ENCODE measurements at places on chromosomes 16 and 17.

DNA sequence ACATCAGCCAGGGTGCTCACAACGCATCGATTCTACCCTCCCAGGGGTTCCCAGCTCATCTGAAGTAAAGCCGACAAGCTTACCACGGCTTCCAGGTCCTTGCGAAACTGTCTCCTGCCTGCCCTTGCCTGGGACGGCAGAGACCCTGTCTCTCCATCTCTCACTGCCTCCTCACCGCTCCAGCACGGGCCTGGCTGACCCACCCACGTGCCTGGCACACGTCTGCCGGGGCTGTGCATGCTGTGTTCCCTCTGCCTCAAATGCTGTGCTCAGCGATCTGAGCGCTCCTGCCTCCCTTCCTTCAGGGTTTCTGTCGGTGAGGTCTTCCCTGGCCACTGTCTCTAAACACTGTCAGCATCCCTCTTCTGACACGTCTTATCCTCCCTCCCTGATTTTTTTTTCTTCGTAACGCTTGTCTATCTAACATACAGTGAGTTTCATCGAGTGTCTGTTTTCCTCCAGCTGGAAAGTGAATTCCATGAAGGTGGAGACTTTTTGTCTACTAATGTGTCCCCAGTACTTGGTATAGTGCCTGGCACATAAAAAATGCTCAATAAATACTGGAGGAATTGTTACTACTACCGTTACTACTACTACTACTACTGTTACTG lies 208.4 kb downstream of the IRF8 start:
- no peak for DNase-seq

DNA sequence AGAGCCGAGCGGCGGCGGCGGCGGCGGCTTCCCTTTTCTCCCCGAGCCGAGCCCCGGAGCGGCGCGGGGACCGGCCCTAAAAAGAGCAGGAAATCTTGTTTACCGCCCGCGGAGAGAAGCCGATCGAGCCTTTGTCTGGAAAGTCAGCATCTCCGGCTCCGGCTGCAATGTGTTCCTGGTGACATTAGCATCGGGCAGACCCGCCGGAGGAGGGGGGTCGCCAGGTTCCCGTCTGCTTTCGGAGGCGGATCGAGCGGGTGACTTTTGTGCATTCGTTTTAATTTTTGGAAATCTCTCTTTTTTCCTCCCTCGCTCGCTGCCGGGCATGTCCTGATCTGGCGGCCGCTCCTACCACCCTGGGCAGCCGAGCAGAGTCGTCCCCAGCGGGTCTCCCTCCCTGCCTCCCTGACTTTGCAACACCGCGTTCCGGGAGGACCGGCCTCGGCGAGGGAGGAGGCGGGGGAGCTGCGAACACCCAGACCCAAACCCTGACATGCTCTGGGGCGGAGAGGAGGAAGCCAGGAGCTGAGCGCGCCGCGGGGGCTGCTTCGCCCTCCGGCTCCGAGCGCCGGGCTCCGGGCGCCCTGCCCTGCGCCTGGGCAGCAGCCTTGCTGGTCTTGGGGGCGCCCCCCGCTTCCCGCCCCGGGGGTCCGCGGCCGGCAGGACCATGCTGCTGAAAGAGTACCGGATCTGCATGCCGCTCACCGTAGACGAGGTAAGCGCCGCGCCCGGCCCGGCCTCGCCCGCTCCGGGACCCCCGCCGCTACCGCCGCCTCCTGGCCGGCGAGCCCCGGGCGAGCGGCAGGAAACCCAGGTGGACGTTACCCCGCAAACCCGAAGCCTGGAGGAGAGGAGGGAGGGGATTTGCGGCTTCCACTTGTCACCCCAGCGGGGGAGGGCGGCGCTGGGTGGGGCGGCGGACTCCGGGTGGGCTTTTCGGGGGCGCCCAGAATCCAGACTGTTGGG lies 690 bp downstream of the PITPNC1 start:
- DNase-seq: peak; percentile 17

GRCh38 chr16:77359065-77359502 lies 75.8 kb downstream of the ADAMTS18 start:
- DNase-seq: no peak

DNA sequence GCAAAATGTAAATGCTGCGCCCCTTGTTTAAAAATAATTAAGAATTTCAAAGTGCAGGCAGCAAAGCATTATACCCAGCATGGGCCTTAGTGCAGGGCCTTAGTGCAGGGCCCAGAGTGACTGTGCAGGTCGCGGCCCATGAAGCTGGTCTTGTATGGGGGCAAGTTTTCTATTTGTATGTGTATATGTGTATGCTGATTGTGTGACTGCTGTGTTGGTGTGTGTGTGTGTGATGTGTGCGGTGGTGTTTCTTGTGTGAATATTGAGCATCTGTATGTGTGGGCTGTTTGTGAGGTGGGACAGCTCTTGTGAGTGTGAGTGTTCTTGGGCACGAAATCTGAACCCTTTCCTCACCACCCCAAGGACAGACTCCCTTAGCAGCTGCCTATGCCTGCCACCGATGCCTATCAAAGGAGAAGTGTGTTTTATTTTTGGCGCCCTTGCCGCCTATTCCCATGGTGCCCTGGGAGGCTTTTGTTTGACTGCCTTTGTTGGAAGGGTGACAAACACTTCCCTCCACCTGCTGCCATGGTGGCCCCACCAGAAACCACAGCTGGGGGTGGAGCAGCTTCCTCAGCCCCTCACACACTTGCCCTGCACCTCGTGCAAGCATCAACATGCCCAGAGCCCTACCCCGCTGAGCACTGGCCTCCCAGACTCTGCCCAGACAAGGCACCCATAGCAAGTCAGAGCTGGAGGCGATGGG lies 18.0 kb downstream of the CCR7 start:
- no peak for DNase-seq

- DNase-seq: no peak
These were observed 91.4 kb downstream of the WDR59 start for GRCh38 chr16:74893541-74893940.

DNA sequence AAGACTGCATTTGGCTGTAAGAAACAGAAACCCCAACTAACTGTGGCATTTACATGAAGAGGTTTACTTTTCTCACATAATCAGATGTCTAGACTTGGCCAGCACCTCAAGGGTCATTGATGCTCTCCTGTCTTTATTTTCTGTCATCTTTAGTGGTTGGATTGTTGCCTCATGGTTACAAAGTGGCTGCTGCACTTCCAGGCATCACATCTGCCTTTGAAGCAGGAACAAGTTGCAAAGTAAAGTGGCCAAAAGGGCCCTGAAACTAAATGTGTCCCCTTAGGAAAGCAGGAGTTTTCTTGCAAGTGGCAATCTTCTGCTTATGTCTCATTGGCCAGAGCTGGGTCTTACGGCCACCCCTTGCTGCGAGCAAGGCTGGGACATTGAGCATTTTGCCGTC lies 26.5 kb upstream of the STH start:
- no peak for DNase-seq

- DNase-seq: no peak
These were observed 73.0 kb downstream of the PITPNC1 start for GRCh38 chr17:67449845-67450755.

DNA sequence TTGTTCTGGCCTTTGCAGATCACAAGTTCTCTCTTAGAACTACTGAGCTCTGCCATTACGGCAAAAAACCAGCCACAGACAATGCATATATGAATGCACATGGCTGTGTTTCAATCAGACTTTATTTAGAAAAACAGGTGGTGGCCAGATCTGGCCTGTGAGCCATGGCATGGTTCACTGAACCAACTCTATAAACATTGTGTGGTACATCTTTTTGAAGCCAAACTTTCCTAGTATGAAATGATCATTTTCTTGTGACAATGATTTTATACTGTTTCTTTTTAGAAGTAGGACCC lies 65.9 kb upstream of the AMZ2 start:
- no peak for DNase-seq

- DNase-seq: no peak
These were observed 13.6 kb upstream of the STH start for GRCh38 chr17:45985447-45985846.

All from T1000 (cell line).